ENCODE measurements at places on chromosomes 12 and 14.

DNA sequence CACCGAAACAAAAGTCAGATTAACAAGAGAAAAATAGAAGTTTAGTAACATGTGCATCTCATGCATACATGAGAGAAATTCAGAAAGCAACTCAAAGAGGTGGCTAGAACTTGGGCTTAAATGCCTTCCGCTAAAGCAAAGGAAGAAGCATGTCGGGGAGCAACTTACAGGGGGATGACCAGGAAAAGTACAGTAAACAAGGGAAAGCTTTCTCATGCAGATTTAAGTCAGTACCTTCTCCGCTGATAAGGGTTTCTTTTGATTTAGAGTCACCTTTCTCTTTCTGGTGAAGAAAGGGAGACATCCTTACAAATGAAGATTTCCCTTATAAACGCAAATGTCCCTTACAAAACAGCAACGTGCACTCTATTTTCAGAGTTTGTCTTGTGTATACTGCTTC lies 6.0 kb upstream of the RNASE6 start:
- no peak for DNase-seq

GRCh38 chr12:124861492-124861891 lies 2.2 kb downstream of the SCARB1 start:
- no peak for DNase-seq

DNA sequence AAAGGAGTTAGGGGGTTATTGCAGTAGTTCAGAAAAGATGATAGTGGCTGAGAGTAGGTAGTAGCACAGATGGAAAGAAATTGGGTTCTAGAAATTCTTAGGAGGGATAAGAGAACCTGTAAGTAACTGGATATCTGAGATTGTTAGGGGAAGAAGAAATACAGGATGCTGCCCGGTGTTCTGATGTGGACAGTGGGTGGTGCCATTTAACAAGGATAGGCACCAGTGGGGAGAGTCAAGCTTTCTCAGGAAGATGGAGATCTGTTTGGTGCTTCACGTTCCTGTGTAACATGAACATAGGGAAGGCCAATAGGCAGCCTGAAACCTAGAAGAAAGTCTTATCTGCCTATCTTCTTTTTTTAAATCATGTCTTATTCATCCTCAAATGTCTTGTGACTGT lies 245.9 kb downstream of the NPAS3 start:
- no peak for DNase-seq

DNA sequence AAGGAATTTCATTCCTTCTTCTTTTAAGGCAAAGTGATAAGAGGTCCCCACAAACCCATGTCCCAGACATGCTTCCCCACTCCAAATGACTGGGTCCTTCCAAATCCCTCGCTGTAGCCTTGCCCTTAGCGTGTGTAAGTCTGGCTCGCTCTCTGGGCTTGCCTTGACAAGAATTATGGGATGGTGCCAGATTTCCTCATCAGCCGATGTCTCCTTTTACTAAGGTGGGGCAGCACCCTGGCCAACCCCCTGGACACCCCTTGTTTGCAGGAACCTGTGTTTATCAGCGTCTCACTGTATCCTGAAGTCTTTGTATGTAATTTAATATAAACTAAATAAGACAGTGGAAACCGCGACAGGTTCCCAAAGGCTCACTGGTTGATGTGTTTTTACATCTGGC lies 493.3 kb downstream of the EGLN3 start:
- no peak for DNase-seq

DNA sequence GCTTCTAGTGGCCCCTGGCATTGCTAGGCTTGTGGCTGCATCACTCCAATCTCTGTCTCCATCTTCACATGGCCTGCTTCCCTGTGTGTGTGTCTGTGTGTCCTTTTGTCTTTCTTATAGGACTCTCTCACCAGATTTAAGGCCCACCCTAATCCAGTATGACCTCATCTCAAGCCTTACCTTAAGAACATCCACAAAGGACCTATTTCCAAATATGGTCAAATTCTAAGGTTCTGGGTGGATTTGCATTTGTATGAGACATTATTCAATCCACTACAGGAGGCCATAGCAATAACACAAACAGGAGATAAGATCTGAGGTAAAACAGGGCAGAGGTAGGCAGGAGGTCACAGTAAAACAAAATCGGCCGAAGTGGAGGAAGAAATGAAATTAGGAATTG lies 375.9 kb downstream of the BTG1 start:
- no peak for DNase-seq

GRCh38 chr14:93976477-93977057 lies at the start of gene ASB2:
TSS of gene ASB2 (minus strand) at chr14:93976570. CDS start at chr14:93964539, 12,031 bp downstream.
- DNase-seq, result no peak

DNA sequence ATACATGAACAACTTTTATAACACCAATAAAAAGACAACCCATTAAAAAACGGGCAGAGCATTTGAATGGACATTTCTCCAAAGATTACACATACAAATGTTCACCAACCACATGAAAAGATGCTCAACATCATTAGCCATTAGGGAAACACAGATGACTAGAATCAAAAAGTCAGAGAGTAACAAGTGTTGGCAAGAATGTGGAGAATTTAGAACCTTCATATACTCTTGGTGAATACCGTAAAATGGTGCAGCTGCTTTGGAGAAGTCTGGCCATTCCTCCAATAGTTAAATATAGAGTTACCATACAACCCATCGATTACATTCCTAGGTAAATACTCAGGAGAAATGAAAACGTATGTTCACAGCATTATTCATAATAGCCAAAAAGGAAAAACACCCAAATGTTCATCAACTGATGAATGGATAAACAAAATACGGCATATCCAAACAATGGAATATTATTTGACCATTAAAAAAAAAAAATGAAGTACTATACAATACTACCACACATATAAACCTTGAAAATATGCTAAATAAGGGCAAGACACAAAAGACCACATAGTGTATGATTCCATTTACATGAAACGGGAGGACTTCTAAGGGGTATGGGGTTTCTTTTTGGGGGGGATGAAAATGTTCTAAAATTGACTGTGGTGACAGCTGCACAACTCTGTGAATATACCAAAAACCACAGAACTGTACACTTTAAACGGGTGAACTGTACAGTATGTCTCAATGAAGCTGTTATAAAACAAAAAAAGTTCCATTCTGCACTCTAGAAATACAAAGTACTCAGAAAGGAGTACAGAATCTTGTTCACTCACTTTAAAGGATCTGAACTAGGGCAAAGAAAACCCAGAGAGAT lies 3.2 kb downstream of the CORO1C start:
- no peak for DNase-seq

- DNase-seq, result no peak
These were observed 25.4 kb downstream of the BCL11B start for GRCh38 chr14:99246536-99247097.
